ENCODE measurements at places on chromosomes 2 and 18.
A peak's percentile ranks its signal among the peaks of the same experiment; 100 is the strongest.

GRCh38 chr2:104945121-104945520 is 91.2 kb downstream of the POU3F3 start:
- no peak for DNase-seq

DNA sequence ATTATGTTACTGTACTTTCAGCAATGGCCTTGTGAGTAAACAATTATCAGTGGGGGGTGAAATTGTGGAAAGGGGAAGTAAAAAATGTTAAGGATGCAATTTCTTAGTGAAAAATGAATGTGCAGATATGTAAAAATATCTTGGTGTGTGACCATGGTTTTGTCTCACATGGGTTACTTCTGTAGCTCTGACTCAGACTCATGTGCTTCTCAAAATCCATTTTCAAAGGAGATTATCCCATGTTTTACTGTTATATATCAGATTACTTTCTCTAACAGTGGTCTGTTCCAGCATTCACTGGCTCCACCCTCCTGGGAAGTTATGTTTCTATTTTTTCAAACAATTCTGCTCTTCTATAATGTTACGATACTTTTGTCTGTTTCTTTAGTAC is 298.2 kb upstream of the COL3A1 start:
- no peak for DNase-seq

DNA sequence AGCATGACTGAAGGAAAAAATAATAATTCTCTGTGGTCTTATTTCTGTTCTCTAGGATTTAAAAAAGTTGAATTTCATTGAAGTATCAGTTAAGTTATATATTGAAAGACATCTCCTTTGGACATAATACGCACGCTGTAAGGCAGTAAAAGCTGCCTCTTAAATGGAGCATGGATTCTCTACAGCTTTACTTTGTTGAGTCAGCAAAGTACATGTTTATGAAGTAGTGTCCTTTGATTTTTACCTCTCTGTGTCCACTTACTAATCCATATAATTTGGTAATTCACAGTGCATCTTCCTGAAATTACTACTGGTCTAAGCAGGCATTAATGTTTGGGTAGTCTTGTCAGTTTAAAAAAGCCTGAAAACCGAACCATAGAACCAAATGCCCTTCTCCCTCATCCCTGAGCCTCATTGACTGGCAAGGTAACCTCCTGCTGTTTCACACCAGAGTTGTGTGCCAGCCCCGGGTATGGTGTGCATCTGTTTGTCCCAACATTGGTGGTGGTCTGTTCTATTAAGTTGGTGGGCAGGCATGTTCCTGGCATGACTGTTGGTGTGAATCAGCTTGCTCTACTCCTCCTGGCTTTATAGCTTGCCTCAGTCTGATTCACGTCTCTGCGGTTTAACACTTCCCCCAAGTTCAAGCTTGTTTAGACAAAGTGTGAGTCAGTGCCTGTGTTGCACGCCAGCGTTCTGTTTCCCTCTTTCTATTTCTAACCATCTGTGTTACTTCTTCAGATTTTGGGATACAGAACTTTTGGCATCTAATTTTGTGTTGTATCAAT is 71.0 kb upstream of the ITM2C start:
- peak; percentile 73 for DNase-seq

DNA sequence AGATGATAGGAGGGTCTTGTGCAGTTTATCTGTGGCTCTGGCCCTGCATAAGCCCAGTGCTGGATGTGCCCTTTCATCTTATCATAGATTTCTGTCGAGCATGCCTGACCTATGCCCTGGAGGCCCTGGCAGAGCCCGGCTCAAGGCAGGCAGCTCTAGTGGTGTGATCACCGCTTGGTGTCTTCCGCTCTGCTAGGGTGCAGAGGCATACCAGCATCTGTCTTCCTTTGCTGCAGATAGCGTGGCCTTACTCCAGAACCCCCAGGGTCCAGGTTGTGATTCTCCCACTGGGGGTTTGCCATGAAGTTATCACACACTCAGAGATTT is 13.7 kb upstream of the TRAF3IP1 start:
- DNase-seq = no peak

- no peak for DNase-seq
Measured at GRCh38 chr2:54845514-54845913, 122.1 kb downstream of the EML6 start.

GRCh38 chr2:104752504-104752903 is 101.4 kb upstream of the POU3F3 start:
- no peak for DNase-seq

DNA sequence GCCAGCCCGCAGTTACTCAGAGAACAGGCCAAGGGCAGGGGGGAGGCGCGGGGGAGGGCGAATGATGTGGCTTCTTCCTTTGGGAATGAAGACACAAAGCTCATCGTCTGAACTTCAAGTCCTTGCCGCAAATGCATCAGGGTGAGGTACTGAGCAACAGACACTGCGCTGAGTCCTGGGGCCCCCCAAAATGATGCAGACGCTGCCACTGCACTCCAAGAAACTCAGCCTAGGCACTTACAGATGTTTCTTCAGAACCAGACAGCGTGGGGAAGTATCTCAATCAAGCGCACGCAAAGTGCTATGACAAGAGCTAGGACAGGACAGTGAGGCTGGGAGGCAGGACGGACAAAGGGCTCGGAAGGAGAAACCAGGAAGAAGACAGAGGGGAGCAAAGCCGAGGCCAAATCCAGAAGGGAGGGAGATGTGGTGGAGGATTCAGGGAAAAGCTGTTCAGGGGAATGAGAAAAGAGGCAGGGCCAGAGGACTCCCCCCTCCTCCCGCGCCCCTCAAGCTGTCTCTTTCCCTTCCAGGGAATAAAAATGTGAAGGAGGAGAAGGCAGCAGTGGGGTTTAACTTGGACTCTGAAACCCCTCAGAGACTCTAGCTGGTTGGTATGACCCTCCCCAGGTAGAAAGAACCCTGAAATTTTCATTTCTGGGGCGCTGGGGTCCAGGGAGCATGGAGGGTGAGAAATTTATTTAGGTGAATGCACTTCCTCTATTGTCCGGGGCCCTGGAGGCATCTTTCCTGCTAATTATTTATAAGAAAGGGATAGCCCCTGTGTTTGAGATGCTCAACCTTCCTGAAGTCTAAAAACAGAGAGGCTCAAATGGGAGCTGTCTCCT is 34.9 kb downstream of the CIB4 start:
- DNase-seq = no peak
